Substantia nigra (tissue), 51 donors: ENCODE measurements at places on chromosomes 1 and 21.

GRCh38 chr1:99851850-99852454 lies 1.8 kb downstream of the AGL start:
- DNase-seq, result no peak

DNA sequence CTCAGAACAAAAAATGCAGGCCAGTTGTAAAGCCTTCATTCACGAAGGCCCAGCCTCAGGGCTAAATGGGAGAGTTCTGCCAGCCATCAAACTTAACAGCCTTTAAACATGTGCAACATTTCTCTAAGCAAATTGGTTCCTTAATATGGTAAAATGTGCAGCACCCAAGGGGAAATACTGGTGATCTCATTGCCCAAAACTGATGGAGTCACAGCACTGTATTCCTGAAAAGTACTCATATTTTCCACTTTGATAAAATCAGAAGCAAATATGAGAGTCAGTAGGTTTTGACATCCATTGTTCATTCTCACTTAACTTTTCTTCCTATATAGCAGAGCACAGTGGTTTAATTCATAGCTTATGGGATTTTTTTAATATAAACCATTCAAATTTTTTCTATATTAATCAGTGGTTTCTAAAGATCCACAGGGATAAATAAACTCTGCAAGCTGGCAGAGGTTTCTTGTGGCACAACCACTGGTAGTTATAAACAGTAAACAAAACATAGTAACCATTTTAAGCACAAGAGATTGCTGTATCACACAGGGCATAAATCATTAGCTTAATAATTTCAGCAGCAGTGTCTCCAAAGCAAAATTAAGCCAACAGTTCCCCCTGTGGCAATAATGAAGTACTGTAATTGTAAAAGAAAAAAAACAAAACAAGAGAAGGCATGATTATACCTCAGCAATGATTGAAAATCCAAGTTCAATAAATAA lies 106.9 kb upstream of the LYPLAL1 start:
- no peak for DNase-seq

DNA sequence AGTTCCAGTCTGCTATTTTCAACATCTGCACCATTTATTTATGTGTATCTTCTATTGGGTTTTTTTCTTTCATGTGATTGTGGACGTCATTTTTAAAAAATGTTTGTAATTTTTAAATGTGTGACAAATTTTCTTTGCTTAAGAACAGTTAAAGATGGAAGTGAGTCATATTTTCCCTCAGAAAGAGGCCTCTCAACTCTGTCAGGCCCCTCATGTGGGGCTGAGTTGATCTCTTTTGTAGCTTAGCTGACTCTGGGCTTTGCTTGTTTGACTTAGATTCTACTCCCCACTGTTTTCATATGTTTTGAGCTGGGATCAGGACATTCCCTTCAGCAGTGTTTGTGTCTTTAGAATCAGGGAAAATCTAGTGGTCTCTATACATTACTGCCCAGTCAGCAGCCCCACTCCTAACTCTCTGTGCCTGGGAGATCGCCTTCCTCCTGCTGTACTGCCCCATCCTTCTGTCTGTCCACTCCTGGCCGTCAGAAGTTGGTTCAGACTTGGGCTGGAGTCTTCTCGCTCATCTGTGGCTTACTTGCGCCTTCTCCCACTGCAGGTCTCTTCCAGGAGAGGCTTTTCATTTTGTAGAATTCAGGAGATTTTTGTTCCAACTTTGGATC lies 137.4 kb downstream of the DYRK1A start:
- no peak for DNase-seq

DNA sequence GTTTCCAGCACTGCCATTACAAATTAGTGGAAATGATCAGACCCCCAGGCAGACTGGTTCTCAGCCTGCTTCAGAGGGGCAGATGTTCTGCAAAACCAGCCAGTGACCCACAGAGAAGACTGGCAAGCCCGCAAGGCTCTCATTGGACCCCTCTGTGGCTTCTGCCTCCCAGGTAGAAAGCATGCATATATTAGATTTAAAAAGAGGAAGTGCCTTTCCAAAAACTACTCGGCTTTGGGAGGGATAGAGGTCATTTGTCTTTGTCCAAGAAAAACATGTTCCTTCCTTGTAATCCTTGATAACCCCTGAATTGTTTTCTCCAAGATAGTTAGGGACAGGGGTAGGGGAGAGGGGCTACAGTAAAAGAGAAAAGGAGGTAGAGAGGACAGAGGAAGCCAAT lies 11.8 kb downstream of the HIVEP3 start:
- DNase-seq, result no peak

GRCh38 chr1:100309863-100310262 lies 42.4 kb upstream of the CDC14A start:
- no peak for DNase-seq

DNA sequence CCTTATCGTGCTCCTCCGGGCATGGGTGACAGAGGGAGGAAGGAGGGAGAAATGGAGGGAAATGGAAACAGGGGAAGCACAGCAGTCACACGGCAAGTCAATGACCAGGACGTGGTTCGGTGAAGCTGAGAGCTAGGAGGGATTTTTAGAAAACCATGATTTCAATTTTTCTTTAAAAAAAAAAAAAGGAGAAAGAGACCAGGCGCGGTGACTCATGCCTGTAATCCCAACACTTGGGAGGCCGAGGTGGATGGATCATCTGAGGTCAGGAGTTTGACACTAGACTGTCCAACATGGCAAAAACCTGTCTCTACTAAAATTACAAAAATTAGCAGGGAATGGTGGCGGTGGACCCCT lies 776 bp upstream of the TNFRSF9 start:
- DNase-seq, result no peak

GRCh38 chr1:32937061-32937460 lies 27.5 kb downstream of the RNF19B start:
- no peak for DNase-seq

DNA sequence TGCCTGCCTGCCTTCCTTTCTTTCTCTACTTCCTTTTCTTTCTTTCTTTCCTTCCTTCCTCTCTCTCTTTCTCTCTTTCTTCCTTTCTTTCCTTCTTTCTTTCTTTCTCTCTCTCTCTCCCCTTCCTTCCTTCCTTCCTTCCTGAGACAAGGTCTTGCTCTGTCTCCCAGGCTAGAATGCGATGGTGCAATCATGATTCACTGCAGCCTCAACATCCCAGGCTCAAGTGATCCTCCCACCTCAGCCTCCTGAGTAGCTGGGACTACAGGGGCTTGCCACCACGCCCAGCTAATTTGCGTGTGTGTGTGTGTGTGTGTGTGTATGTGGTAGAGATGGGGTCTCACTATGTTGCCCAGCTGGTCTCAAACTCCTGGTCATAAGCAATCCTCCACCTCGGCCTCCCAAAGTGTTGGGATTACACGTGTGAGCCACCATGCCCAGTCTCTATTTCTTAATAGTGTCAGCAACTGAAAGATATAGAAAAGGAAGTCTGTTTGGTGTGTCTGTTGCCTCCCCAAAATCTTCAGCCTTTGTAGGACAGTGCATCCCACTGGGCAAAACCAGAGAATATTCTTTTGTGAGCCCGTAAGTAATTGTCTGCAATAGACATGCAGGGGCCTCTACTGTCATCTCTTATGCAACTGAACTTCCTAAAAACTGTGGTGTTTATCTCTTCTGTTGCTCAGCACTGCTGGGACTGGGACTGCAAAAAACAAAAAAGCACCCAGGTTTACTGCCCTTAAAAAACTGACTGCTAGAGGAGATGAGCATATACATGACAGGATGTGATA lies 20.9 kb upstream of the RAB4A start:
- no peak for DNase-seq

- DNase-seq, result no peak
These were observed 188.2 kb upstream of the NFIA start for GRCh38 chr1:60894130-60894529.

- DNase-seq, result no peak
These were observed 187.2 kb downstream of the FGGY start for GRCh38 chr1:59484096-59484495.

DNA sequence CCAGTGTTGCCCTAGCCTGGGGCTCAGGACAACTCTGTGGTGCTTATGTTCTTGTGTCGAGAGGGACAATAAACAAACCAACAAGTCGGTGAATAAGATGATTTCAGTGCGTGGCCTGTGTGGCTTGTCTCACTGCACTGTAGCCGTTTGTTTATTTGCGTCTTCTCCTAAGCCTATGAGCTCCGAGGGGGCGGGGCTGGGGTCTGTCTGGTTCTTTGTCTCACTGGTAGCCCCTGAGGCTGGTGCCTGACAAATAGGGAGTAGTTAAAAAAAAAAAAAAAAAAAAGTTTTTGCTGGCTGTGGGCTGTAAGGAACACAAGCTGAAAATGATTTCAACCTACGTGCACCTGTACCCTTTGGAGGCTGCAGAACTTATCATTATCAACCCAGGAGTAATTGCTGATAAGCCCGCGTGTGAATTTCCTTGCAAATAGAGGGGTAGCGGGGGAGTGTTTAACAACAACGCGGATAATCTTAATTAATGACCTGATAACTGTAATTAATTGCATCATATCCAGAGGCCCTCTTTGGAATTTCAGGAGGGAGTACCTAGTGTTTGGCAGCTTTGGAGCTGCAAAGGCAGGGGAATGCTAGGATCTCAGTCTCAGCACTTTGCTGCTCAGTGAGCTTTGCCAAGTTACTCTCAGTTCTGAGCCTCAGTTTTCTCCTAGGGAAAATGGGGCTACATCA lies 925 bp upstream of the ARHGEF10L start:
- DNase-seq, result no peak

DNA sequence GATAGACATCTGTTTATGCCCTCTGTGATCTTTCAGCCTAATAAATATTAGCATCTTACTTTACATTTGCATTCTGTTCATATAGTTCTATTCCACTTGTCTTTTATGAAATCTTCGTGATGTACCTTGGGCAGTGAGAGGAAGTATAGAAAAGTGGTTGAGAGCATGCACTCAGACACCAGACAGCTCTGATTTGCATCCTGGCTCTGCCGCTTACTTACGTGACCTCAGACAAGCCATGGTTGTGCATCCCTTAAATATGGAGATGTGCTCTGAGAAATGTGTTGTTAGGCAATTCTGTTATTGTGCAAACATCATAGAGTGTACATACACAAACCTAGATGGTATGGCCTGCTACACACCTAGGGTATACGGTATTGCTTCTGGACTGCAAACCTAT lies 22.9 kb downstream of the OVGP1 start:
- DNase-seq, result no peak

GRCh38 chr1:8816264-8816663 lies 1.2 kb downstream of the RERE start:
- DNase-seq, result no peak
